ENCODE measurements at places on chromosomes 11 and 22.
A peak's percentile ranks its signal among the peaks of the same experiment; 100 is the strongest.

- DNase-seq, result no peak
Observed at GRCh38 chr11:76243193-76243956, 37.1 kb upstream of the WNT11 start.

DNA sequence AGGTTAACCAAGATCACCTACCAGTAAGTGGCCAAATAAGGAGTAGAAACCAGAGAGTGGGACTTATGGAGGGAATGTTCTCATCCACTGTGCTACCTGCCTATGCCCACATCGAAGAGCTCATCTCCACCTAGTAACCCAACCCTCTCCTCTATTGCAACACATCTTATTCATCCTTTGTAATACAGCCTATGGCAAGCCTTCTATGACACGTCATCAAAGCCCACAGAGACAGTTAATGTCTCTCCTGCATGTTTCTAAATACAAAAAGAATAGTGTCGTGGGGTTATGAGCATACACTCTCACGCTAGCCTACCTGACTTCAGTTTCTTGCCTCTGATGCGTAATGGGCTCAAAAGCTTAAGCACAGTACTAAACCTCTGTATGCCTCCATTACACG is 1158.1 kb upstream of the TENM4 start:
- no peak for DNase-seq

GRCh38 chr22:48895336-48895735 is 932.3 kb downstream of the BRD1 start:
- no peak for DNase-seq

DNA sequence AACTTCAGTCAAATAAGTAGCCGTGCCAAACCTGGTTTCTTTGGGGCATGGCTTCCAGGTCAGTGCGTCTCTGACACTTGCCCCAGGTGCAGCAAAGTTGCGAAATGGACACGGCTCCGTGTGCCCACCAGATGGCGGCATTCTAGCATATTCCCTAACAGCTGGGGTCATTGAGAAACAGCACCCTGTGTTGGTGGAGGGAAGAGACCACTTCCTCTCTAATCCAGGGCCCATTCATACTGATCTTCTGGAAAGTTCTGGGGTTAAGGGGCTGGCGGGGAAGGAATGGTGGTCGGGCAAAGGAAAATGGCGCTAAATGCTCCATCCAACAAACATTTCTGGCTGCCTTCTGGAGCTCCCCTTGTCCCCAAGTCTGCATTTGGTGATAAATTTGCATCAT is 141.2 kb upstream of the TIMP3 start:
- peak; percentile 16 for DNase-seq

- no peak for DNase-seq
Observed at GRCh38 chr22:39267974-39268373, 23.2 kb upstream of the PDGFB start.

DNA sequence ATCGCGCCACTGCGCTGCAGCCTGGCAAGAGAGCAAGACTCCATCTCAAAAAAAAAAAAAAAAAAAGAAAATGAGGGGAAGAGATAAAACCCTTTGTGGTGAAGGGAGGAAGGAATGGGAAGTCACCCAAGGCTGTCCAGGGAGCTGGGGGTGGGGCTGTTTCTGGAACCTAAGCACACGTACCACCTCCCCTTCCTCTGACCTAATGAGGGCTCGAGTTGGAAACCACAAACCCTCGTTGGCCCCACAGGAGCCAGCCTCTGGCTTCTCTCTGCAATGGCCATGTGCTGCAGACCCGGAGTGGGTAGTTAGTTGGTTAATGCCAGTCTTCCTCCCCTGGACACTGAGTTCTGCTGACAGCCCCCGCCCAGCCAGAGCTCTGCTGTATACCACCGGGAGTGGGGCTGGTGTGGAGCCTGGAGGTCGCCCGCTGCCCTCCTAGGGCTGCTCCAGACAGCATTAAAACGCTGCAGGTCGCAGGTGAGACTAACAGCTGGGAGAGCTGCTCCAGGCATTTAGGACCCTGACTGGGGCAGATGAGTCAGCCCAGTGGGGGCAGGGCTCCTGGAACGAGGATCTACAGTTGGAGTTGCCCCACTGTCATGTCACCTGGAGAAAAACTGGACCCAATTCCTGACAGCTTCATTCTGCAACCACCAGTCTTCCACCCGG is at the start of gene LGALS12:
Gene LGALS12 (plus strand): TSS at position 228 of the 672 bp plus-strand sequence. CDS start 375 bp downstream, at position 603.
- DNase-seq, result no peak

DNA sequence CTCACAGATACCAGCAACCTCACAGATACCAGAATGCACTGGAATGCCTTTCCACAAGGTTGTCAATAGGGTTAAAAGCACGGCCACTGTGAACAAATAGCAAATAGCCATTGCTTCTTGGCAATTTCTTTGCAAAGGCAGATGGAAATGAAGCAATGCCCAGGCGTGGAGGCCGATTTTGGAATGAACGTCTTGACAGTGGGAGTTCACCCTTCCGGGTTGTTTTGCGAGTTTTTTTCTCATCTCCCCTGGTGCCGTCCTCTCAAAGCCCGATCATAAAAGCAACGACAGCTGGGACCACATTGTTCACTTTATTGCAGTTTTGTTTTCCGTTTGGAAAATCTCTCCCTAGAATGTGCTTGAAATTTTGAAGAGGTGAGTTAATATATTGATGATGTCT is 38.0 kb upstream of the CD82 start:
- DNase-seq, result no peak

- DNase-seq, result no peak
Observed at GRCh38 chr11:130174642-130175041, 15.1 kb downstream of the ST14 start.

DNA sequence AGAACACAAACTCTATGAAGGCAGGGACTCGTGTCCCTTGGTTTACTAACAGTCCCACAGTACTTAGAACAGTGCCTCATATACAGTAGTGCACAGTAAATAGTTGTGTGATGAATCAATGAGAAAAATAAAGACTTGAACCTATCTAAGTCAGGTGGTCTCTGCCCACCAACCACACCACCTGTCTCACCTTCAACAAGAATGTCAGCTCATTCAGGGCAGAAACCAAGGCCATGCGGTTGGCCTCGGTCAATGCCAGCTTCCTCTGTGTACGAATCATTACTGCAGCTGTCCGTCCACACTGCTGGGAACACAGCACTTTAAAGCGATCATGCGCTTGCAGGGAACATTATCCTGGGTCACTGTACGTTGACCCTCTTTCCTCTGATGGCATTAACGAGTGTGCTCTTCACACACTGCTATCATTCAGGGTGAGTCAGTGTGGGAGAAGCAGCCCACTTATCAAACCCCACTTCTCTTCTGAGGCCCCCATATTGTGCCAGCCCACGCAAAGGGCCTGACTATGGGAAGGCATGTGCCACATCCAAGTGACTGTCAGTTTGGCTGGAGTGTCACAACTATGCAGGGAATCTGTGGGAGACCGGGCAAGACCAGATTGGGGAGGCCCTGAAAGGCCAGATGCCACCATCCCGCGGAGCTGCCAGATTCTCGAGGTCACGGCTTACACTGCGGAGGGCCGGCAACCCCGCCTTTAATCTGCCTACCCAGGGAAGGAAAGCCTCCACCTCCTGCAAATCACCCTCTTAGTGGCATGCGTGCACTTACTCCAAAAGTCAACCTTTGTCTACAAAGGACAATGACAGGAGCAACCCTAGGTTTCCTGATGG is 36.1 kb downstream of the LARGE1 start:
- DNase-seq, result no peak

GRCh38 chr11:3169255-3170043 is 4.3 kb upstream of the OSBPL5 start:
- no peak for DNase-seq

GRCh38 chr11:46402957-46403902 is 11.7 kb upstream of the CHRM4 start:
- DNase-seq, result no peak

GRCh38 chr22:45998638-45999378 is 21.8 kb upstream of the WNT7B start:
- no peak for DNase-seq

- DNase-seq, result no peak
Observed at GRCh38 chr11:81700076-81700475, 1033.6 kb downstream of the FAM181B start.

- DNase-seq, result no peak
Observed at GRCh38 chr11:9784602-9785315, 120.9 kb downstream of the SWAP70 start.

DNA sequence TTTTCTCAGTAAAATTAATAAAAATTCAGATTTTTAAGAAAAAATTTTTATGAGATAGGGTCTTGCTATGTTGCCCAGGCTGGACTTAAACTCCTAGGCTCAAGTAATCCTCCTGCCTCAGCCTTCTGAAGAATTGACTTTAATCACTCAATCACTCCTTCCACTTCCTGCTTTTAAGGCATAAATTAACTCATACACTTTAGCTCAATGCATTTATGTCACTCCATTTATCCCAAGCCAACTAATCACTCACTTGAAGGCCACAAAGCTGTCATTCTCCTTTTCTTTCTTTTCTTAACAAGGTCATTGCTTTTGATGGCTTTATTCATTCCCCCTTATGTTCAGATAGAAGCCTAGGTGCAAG is 877 bp downstream of the ALG9 start:
- no peak for DNase-seq

- no peak for DNase-seq
Observed at GRCh38 chr11:36383195-36383594, 87.1 kb downstream of the PRR5L start.

DNA sequence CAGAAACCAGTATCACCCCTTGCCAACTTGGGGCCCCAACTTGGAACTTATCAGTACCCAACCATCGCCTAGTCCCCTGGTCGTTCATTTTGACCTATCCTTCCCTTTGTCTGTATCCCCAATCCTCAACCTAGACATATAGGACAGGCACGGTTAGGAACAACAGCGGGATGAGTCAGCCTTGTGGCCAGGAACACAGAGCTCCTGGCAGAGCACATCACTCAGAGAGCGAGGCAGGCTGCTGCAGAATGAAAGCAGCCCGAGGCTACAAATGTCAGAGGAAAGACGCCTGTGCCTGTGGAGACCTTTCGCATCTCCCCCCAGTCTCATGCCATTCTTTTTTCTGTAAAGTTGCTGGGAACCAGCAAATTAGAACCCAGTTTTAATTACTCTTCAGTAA is 14.6 kb downstream of the DKK3 start:
- DNase-seq, result no peak

GRCh38 chr11:34926831-34927132 is 10.4 kb downstream of the PDHX start:
- DNase-seq, result no peak

GRCh38 chr11:113103932-113104690 is 142.9 kb downstream of the NCAM1 start:
- no peak for DNase-seq

- no peak for DNase-seq
Observed at GRCh38 chr11:46918788-46919513, 601 bp upstream of the LRP4 start.

DNA sequence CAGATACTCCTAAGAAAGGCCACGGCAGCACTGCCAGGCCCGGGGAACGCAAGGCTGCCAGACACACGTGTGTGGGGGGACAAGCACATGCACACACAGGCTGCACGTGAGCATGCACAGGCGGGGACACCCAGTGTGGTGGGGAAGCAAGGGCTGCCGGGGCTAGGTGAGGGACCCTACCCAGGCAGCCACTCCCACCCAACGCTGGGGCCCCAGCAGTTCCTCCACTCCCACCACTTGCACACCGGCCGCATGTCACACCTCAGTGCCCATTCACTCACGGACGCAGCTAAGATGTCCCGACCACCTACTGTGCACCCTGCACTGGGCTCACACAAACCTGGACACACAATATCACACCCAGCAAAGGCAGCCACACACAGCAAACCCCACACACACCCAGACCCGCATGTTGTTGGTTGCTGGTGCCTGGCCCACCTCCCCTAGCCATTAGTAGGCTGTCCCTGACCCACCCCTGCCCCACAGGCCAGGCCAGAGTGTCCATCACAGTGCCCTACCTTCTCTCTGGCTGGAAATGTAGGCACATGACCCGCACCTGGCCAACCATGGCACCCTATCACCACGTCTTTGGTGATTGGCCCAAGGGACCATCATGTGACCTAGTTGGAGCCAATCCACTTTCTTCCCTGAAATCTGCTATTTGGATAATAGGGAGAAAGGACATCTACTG is 8.8 kb downstream of the SSTR3 start:
- no peak for DNase-seq

DNA sequence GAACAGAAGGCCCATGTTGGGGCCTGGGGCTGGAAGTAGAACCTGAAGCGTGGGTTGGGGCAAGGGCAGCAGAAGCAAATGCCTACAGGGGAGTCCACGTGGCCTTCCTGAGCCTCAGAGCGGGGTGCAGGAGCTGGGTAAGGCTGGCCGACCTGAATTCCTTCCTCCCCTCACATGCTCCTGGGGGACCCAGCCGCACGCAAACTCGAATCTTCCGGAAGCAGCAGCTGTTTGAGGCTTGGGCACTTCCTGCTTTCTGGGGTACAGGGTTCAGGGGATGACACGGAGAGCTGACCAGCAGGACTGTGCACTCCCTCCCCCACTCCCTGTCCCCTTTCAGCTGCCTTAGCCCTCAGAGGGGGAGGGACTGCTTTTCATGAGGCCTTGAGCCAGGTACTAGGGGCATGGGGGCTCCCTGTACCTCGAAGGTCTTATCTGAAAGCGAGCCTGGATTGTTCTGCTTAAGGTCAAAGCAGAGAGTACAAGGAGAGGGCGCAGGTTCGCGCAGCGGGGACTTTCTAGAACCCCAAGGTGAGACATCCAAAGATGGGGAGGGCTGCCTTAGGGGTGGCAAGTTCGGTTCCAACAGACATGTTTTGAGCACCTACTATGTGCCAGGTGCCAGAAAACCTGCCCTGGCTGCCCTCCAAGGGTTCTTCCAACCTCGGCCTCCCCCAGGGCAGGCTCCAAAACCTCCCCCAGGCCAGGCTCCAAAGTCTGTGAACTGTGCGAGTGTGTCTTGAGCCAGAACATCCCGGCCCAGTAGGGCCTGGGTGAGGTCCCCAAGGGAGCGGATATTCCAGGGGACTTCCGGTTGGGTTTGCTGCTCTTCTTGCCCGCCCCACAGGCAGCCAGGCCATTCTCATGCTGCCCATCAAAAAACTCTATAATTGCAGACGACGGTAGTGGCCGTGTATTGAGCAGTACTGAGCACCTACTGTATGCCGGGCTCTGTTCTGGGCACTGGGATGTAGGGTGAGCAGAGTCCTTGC is 1.7 kb downstream of the NCF4 start:
- DNase-seq, result no peak

DNA sequence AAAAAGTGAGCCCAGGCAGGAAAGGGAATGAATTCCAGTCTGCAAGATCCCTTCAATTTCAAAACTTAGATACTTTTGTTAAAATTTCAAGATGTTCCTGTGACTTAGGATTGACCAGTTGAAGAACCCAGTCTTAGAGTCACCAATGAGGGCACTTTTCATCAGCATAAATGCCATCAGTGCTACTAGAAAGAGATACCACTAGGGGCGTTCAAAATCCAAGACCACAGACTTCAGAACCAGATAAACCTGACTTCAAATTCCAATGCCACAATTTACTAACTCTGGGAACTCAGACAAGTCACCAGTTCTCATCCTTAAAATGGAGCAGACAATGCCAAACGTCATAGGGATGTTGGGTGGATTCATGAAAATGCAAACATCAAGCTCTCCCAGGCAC is 523.2 kb downstream of the BUD13 start:
- DNase-seq, result no peak

GRCh38 chr11:96424693-96425092 is 34.9 kb downstream of the JRKL start:
- DNase-seq, result no peak

- DNase-seq, result no peak
Observed at GRCh38 chr11:70072461-70072860, 5.7 kb upstream of the ANO1 start.

- DNase-seq, result peak; percentile 72
Observed at GRCh38 chr11:119101759-119102423, at the start of gene DPAGT1. TSS of gene DPAGT1 (minus strand) at chr11:119101853. CDS start at chr11:119101655, 198 bp downstream.

All from stimulated activated CD8-positive, alpha-beta memory T cell treated with anti-CD3 and anti-CD28 coated beads, Interleukin-4, amount 100 ng/mL, for 4 hours (primary cell).